ENCODE measurements at places on chromosomes 4 and X.

GRCh38 chr4:87375719-87376291 is 15.2 kb downstream of the HSD17B11 start:
- DNase-seq, result no peak

GRCh38 chrX:14712096-14712495 is 160.8 kb downstream of the FANCB start:
- no peak for DNase-seq

DNA sequence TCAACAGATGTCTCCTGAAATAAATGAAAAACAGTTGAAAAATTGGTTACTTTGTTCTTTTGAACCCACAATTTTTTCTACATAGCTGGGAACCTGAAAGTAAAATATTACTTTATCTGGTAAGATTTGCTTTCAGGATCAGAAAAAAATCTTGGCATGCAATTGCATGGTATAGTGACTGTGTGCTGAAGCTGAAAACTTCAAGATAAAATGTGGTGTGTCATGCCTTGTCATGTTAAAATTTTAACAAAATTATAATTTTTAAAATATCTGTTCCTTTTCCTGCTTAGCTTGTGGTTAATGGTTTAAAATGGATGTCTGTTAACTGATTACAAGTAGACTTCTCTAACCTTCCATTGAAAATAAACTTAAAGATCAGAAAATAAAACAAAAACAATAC is 904.8 kb downstream of the PDHA2 start:
- no peak for DNase-seq

- DNase-seq, result peak; percentile 64
Observed at GRCh38 chr4:75939890-75940691, 722 bp downstream of the NAAA start.

GRCh38 chr4:26729027-26729426 is 131.6 kb upstream of the STIM2 start:
- no peak for DNase-seq

- DNase-seq, result no peak
Observed at GRCh38 chrX:55006827-55007621, 6.9 kb downstream of the APEX2 start.

DNA sequence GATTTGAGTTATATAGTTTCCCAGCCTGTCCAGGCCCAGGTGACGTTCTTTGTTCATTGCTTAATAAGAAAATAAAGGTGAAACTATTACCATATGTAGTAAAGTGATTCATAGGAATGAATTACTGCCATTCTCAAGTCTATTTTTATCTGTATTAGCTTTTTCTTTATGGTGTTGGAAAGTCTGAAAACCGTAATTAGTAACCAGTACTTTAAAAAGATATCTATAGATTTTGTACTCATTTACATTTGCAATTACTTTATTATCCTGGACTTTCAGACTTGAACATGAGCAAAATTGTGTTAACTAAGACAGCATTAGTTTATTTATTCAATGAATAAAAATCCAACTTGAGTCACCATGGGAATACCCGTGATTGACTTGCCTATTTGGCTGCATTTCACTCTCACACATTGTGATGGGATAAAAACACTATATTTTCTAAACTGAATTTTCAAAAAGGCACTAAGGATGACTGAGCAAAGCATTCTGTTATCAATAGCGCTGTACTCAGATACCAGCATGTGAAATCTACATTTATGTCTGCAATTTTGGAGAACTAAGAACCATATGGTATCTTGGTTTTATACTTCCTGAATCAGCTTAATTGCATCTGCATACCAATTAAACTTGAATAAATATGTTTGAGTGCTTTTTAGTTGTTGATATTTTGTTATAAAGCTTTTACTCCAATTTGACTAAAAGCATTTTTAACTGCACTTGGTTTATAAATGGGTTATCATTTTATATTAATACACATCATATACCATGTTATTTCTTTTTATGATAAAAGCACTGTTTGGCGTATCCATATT is 154.6 kb downstream of the CCSER1 start:
- no peak for DNase-seq

DNA sequence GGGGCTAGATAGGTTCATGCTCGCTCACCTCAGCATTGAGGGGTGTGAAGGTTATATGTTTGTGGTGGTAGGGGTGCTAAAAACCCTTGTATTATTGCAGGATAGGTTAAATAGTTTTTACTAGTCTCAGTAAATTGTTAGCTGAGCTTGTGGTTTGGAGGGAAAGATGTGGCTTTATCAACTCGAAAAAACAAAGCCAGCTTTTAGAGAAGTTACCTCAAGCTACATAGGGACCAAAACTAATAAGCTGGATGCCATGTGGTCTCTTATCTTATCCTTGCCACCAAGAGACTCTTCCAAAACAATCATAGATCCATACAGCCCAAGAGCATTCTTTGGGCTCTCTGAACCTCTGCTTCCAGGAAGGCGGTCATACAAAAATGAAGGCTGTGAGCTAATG is 29.2 kb downstream of the MSN start:
- DNase-seq, result no peak

Data from stimulated activated CD4-positive, alpha-beta T cell treated with anti-CD3 and anti-CD28 coated beads, TNF-alpha, amount 100 ng/mL, for 24 hours (primary cell).